ENCODE measurements at places on chromosomes 7 and 10. TPM values are rescaled to one million over a fixed set of nuclear protein-coding genes. Genes with fewer than 3 reads are reported as not detected.

DNA sequence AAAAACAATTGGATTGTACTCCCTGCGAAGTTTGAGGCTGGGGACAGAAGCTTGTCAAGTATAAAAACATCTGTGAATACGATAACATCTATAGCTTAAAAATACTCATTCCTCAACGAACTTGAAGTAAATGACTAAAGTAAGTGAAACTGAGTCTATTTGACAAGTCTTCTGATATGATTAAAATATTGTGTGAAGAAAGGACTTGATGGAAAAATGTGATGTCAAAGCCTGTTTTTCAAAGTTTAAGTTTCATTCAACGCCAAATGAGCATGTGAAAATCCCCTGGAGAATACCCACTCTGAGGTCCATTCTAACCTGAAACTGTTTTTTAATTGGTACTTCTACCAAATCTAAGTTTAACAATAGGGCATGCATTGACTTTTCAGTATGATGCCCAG, 122.3 kb upstream of the MDFIC start:
- no peak for DNase-seq
- H3K27ac ChIP-seq = no peak overlapping the region
- H3K36me3 ChIP-seq = no peaks in the 10 kb centered on the region
- H3K27me3 ChIP-seq = peaks cover 12% of the 10 kb centered on the region
- H3K4me1 ChIP-seq = no peaks in the 10 kb centered on the region
- no peak overlapping the region for H3K4me3 ChIP-seq

DNA sequence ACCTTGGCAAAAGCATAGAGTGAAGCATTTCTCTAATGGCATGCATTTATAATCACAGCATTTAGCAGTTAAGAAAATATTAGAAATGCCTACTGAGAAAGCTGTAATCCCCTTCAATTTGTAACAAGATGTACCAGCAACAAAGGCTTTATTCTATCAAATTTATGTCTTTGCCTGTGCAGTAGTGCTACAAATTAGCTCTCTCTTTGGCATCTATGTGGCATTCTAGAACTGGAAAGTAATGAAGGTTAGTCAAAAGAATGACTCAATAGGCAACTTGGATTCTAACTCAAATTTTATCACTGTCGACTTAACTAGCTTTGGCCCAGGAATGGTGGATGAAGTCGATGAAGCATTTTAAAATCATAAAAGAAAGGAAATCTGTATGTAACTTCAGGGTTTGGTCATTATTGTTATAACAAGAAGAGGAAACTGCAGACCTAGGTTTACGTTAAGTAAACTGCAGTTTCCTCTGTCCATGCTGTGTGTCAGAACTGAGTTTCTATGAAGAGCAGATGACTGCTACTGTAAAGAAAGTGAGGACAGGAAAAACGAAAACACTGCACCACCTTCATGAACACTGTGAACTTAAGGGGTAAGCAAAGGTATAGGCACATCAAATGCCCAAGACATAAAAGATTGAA, 140.0 kb downstream of the RAPGEF5 start:
- H3K27me3 ChIP-seq = peaks cover 18% of the 10 kb centered on the region
- no peaks in the 10 kb centered on the region for H3K36me3 ChIP-seq
- no peaks in the 10 kb centered on the region for H3K4me1 ChIP-seq
- no peak for DNase-seq
- no peak overlapping the region for H3K4me3 ChIP-seq

AVPI1 gene
- 4.5 TPM for total RNA-seq

DNA sequence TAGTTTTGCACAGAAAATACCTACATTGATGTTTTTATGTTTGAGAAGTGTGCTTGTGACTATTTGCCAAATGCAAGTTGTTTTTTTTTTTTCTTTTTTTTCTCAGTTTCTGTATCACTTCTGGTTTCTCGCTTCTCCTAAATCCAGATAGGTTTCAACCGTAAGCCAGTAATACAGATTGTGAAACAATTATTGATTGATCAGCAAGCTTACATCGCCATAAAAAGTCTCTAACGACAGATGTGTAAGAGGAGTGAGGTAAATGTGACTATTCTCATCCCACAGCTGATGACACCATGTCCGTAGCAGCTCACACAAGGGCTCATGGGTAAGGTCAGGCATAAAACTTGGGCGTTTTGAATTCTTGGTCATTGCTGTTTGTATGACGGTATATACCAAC, 202.8 kb upstream of the AKR1E2 start:
- no peak overlapping the region for H3K4me3 ChIP-seq
- no peak for DNase-seq
- peaks cover 3% of the 10 kb centered on the region for H3K4me1 ChIP-seq
- no peaks in the 10 kb centered on the region for H3K27me3 ChIP-seq

TFR2 gene
- 0.19 TPM for total RNA-seq

DNA sequence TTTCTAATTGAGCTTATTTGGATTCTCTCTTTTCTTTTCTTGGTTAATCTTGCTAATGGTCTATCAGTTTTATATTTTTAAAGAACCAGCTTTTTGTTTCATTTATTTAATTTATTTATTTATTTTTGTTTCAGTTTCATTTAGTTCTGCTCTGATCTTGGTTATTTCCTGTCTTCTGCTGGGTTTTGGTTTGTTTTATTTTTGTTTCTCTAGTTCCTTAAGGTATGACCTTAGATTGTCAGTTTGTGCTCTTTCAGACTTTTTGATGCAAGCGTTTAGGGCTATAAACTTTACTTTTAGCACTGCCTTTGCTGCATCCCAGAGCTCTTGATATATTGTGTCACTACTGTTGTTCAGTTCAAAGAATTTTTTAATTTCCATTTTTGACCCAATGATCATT, 149.7 kb upstream of the SLC25A13 start:
- DNase-seq = no peak
- H3K4me3 ChIP-seq = no peak overlapping the region
- no peak overlapping the region for H3K27ac ChIP-seq
- H3K36me3 ChIP-seq = no peaks in the 10 kb centered on the region

DNA sequence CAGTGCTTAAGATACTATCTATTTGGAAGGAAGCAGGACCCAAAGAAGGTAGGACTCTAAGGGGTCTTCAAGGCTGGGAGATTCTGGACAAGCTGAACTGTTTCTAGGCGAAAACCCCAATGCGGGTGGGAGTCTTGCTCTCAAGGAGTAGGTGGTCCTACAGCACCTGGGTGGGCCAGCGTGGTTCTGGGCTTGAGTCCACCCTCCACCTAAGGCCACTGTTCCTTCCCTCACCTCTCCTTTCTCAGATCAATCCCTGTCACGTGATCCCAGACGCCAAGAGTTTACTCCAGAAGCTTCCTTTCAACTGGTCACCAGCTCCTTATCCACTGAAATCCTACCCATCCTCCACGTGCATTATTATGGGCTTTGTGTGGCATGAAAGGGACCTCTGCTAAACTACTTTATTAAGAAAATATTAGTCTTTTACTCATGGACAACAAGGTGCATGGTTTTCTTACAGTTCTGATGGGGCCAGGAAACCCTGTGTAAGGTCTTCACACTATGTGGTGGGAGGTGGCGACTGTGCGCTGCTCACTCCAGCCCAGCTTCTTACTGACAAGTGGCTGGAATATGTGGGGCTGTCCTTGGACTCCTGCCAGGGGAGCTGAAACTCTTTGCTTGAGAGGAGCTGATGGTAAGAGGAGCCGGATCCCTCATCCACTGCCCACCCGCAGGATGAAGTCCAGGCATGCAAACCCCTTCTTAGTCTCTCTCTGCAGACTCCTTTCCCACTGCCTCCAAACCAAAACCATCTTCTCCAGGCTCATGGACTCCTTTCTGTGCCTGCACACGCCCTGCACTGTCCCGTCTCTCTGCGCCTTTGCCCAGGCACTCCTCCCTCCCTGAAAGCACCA, 1.6 kb downstream of the ZNF746 start:
- H3K4me3 ChIP-seq = peak overlapping the region; percentile 93
- no peak for DNase-seq
- peaks cover 19% of the 10 kb centered on the region for H3K27me3 ChIP-seq
- peaks cover 27% of the 10 kb centered on the region for H3K36me3 ChIP-seq

- no peak overlapping the region for H3K4me3 ChIP-seq
- peaks cover 12% of the 10 kb centered on the region for H3K4me1 ChIP-seq
- no peak for DNase-seq
- H3K27me3 ChIP-seq = no peaks in the 10 kb centered on the region
Measured at GRCh38 chr10:73581918-73582317, 9.2 kb downstream of the USP54 start.

- peaks cover 15% of the 10 kb centered on the region for H3K27me3 ChIP-seq
- no peak overlapping the region for H3K4me3 ChIP-seq
- no peak for DNase-seq
- H3K4me1 ChIP-seq = peaks cover 40% of the 10 kb centered on the region
- no peak overlapping the region for H3K27ac ChIP-seq
Measured at GRCh38 chr7:155256081-155256760, 41.5 kb upstream of the INSIG1 start.

DNA sequence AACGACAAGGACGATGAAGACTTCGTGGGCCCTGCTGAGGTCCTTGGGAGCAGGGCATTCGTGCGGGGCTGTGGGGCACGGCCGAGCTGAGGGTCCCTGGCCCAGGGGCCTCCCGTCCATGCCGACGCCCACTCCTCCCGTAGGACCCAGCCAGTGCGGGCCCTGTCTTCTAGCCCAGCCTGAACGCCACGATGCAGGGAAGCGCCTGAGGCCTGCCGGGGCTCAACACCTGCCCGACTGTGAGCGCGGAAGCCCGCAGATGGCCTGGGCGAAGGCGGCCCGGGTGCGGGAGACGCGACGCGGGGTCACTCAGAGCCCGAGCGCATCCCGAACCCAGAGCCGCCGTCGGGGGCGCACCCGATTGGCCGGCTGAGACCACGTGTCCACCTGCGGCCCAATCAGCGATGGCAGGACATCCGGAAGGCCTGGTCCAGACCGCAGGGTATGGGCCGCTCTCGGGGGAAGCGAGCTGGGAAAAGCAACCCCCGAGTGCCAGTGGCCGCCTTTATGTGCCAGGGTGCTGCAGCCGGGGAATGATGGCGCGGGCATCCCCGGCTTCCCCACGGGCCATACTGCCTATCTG, 151.0 kb downstream of the NRF1 start:
- H3K27me3 ChIP-seq = no peaks in the 10 kb centered on the region
- H3K36me3 ChIP-seq = peaks cover 3% of the 10 kb centered on the region
- no peaks in the 10 kb centered on the region for H3K4me1 ChIP-seq
- DNase-seq = no peak
- no peak overlapping the region for H3K4me3 ChIP-seq

DNA sequence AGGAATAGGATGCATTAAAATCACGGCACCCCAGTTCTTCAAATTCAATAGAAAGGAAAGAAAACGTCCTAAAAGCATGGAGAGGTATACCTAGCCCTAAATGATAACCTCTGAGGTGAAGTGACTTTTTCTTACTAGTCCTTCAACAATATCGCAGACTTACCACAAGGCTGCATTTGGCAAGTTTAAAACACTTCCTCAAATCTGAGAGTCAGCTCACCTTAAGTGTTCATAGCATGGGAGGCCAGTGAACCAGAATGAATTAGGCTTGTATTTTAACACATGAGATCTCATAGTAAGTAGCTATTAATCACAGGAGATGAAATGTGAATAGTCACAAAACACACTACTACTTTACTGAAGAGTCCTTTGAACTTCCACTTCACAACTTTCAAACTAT, 124.2 kb downstream of the RNF32 start:
- H3K4me1 ChIP-seq = peaks cover 2% of the 10 kb centered on the region
- H3K4me3 ChIP-seq = no peak overlapping the region
- H3K36me3 ChIP-seq = peaks cover 3% of the 10 kb centered on the region
- H3K27me3 ChIP-seq = no peaks in the 10 kb centered on the region
- no peak overlapping the region for H3K27ac ChIP-seq
- no peak for DNase-seq

GRCh38 chr7:105268056-105268455, 120.7 kb downstream of the SRPK2 start:
- no peaks in the 10 kb centered on the region for H3K27me3 ChIP-seq
- DNase-seq = no peak
- peak overlapping the region; percentile 87 for H3K27ac ChIP-seq
- peaks cover 43% of the 10 kb centered on the region for H3K4me1 ChIP-seq
- H3K36me3 ChIP-seq = no peaks in the 10 kb centered on the region

DNA sequence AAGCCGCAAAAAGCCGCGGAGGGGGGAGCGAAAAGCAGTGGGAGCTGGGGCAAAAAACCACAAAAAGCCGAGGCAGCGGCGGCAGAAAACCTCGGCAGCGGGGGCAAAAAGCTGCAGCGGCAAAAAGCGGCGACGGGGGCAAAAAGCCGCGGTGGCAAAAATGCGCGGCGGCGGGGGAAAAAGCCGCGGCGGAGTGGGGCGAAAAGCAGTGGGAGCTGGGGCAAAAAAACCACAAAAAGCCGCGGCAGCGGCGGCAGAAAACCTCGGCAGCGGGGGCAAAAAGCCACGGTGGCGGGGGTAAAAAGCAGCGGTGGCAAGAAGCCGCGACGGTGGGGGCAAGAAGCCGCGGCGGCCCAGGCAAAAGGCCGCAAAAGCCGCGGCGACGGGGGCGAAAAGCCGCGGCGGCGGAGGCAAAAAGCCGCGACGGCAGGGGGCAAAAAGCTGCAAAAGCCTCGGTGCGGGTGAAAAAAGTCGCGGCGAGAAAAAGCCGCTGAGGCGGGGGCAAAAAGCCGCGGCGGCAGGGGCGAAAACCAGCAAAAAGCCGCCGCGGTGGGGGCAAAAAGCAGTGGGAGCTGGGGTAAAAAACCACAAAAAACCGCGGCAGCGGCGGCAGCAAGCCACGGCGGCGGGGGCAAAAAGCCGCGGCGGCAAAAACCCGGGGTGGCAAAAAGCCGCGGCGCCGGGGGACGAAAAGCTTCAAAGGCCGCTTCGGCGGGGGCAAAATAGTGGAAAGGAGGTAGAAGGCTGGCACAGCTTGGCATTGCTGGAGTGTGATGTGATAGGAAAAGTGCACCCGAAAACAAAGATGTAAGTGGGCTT, 135.9 kb downstream of the ZNF92 start:
- peaks cover 33% of the 10 kb centered on the region for H3K27me3 ChIP-seq
- peaks cover 4% of the 10 kb centered on the region for H3K4me1 ChIP-seq
- DNase-seq = peak; percentile 73
- peak overlapping the region; percentile 63 for H3K4me3 ChIP-seq

DNA sequence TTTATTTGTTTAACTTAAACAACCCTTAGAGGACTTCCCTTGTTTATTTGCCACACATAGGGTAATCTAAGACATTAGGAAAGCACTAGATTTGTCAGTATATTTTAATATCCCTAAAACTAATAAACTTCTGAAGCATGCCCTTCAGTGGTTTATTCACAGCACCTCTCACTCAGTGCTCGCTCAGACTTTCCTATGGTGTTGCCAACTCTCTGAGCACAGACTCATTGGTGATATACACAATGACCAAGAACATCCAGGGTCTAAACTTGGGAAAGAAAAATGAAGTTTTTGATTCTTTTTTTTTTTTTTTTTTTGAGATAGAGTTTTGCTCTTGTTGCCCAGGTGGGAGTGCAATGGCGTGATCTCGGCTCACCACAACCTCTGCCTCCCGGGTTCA, 82.2 kb downstream of the RAB11FIP2 start:
- no peak for DNase-seq
- H3K27ac ChIP-seq = no peak overlapping the region
- no peaks in the 10 kb centered on the region for H3K36me3 ChIP-seq
- H3K27me3 ChIP-seq = peaks cover 2% of the 10 kb centered on the region

PNLIPRP3 gene
- total RNA-seq = not detected

ANXA8L1 gene
- total RNA-seq = not detected

GRCh38 chr7:34823650-34824258, 165.7 kb downstream of the NPSR1 start:
- H3K27me3 ChIP-seq = peaks cover 30% of the 10 kb centered on the region
- no peaks in the 10 kb centered on the region for H3K36me3 ChIP-seq
- H3K4me3 ChIP-seq = no peak overlapping the region
- DNase-seq = peak; percentile 86
- H3K27ac ChIP-seq = no peak overlapping the region

- H3K27ac ChIP-seq = no peak overlapping the region
- H3K27me3 ChIP-seq = peaks cover 5% of the 10 kb centered on the region
- no peaks in the 10 kb centered on the region for H3K36me3 ChIP-seq
- DNase-seq = no peak
- no peak overlapping the region for H3K4me3 ChIP-seq
Measured at GRCh38 chr10:65911151-65911835, 1014.5 kb upstream of the LRRTM3 start.
